ENCODE measurements at places on chromosomes 4 and X. TPM values are rescaled to one million over a fixed set of nuclear protein-coding genes. Genes with fewer than 3 reads are reported as not detected.

IGSF1 gene
- total RNA-seq = 0.23 TPM

EGF gene
- total RNA-seq = 0.33 TPM

TRIM61 gene
- total RNA-seq = not detected

HTRA3 gene
- 20.3 TPM for total RNA-seq

SNCA gene
- total RNA-seq = not detected

UBE2A gene
- total RNA-seq = 152 TPM

LUZP4 gene
- total RNA-seq = not detected

SH3RF1 gene
- 8.5 TPM for total RNA-seq

DKK2 gene
- not detected for total RNA-seq

ZFP42 gene
- not detected for total RNA-seq

TSPAN7 gene
- 2.8 TPM for total RNA-seq

TNIP2 gene
- total RNA-seq = 49.4 TPM

MAGEC3 gene
- total RNA-seq = not detected

FRYL gene
- 12.0 TPM for total RNA-seq

NWD2 gene
- not detected for total RNA-seq

EVC gene
- 11.3 TPM for total RNA-seq

UCP1 gene
- total RNA-seq = not detected

FAT4 gene
- total RNA-seq = 2.4 TPM

ANKRD50 gene
- total RNA-seq = 5.9 TPM
